Stimulated activated CD8-positive, alpha-beta memory T cell treated with anti-CD3 and anti-CD28 coated beads, Interleukin-4, amount 100 ng/mL, for 1 hour (primary cell): ENCODE measurements at places on chromosomes 1 and 21.

- DNase-seq: no peak
Measured at GRCh38 chr21:41170859-41171609, 3.1 kb downstream of the BACE2 start.

GRCh38 chr1:171868217-171868803 lies 27.0 kb downstream of the DNM3 start:
- DNase-seq: no peak

GRCh38 chr1:94553323-94553730 lies 11.8 kb upstream of the F3 start:
- DNase-seq: no peak

DNA sequence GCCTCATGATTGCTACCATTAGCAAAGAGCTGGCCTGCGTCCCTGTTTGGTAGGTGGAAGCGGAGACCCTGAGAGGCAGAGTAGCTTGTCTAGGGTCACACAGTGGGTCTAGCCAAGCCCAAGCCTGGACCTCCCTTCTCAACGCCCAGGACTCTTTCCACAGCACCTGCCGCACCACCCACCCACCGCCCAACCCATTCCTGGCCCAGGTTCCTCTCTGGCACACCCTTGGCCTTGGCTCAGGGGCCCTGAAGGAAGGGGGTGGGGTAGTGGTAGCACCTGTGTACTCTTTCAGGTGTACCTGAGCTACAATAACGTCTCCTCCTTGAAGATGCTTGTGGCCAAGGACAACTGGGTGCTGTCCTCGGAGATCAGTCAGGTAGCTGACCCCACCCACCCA lies 19.3 kb downstream of the FAM151A start:
- DNase-seq: no peak

GRCh38 chr1:159012495-159012894 lies 2.8 kb downstream of the IFI16 start:
- DNase-seq: no peak

DNA sequence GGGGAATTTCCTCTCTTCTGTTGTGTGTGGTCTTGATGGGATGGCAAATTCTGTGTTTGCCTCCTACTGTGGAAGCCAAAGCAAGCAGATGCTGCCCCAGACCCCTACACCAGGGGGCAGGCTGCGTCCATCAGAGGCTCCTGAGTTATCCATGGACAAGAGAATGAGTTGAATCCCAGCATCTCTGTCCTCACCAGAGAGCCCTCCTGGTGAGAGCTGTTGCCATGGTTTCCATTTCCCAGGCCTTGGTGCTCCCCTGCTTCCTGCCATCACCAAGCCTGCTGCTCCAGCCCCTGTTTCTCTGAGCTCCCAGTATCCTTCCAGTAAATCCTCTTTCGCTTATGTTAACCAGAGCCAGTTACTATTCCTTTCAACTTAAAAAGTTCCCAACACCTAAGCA lies 20.4 kb upstream of the GNG12 start:
- DNase-seq: no peak
